ENCODE measurements at places on chromosomes 6 and 20. TPM values are rescaled to one million over a fixed set of nuclear protein-coding genes. Genes with fewer than 3 reads are reported as not detected.
A peak's percentile ranks its signal among the peaks of the same experiment; 100 is the strongest.

Gene TRIM15
- 6.9 TPM for total RNA-seq

Gene SNRNP48
- total RNA-seq, result 29.1 TPM

Gene OTOR
- not detected for total RNA-seq

Gene PRELID3B
- total RNA-seq, result 171 TPM

Gene CPNE5
- total RNA-seq, result not detected

Gene ULBP1
- 5.4 TPM for total RNA-seq

Gene CDH26
- 1.5 TPM for total RNA-seq

Gene AGER
- 10.3 TPM for total RNA-seq

Gene NTSR1
- 0.14 TPM for total RNA-seq

Gene RAET1L
- not detected for total RNA-seq

Gene PDE7B
- total RNA-seq, result not detected

Gene MAP3K4
- total RNA-seq, result 34.3 TPM

Gene FGD2
- not detected for total RNA-seq

Gene QRSL1
- total RNA-seq, result 19.5 TPM

Gene PRSS35
- 72.0 TPM for total RNA-seq

Gene COL20A1
- 0.32 TPM for total RNA-seq

- no peak for DNase-seq
Observed at GRCh38 chr6:96171112-96171511, 155.3 kb downstream of the FUT9 start.

DNA sequence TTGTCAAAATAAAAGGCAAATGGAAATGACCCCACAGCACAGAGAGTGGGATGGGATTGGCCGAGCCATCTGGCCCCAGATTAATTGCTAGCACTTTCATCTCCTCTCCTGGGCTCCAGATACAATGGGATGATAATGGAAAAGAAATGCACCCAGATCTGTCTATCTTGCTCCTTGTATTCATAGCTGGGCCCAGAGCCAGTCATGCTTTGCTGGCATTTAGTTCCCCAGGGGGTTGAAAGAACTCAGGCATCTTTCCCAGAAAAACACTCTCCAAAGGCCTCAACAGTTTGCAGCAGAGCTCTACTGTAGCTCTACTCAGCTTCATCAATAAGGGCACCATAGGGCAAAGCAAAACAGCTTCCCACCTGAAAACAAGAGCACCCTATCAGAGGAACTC lies 116.0 kb upstream of the FOXA2 start:
- DNase-seq, result no peak

- peak; percentile 35 for DNase-seq
Observed at GRCh38 chr6:13486679-13487121, 700 bp downstream of the GFOD1 start.

GRCh38 chr6:366389-367297 lies 24.9 kb upstream of the IRF4 start:
- no peak for DNase-seq

GRCh38 chr20:14957402-14957801 lies 620.0 kb upstream of the FLRT3 start:
- no peak for DNase-seq

DNA sequence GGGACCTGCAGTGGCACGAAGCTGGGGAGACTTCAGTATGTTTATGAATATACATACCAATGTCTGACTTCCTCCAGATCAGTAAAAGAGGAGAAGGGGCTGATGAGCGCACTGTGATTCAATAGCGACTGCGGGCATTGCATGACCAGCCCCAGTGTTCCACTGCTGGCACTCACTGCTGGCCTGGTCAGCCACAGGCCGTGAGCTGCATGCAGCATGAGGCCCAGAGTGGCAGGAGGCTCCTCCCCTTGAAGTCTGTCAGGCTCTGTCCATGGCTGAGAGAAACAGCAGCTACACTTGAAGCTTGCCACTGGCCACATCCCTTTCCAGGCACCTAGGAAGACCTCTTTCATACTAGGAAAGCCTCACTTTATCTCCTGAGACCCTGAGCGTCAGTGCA lies 265.9 kb upstream of the CDYL start:
- no peak for DNase-seq

DNA sequence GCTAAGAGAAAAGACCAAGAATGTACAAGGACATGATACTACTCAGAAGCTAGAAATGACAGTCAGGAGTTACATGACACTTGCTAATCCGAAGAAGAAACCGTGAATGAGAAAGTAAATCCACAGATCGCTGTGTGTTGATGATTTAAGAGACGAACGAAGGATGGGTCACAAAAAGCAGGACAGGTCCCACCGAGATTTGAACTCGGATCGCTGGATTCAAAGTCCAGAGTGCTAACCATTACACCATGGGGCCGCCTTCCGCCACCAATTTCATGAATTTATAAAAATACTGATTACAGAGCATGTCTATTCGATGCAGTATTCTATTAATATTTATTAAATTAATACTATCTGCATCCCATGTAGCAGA lies 54.0 kb upstream of the BTN3A2 start:
- no peak for DNase-seq

DNA sequence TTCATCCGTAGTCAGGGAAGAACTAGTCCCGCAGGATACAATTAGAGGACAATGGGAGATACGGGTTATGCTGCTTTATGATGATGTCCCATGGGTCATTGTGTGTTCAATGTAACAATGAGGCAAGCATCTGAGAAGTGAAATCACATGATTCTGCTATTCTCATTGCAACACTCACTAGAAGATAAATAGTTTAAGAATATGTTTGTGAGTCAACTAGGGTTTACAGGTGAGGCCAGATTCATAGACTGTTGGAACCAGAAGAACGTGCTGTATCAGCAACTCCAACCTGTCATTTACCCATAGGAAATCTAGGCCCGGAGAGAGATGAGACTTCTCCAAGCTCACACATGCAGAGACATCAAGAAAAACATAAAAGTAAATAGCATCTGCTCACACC lies 80.8 kb downstream of the SCML4 start:
- DNase-seq, result no peak

DNA sequence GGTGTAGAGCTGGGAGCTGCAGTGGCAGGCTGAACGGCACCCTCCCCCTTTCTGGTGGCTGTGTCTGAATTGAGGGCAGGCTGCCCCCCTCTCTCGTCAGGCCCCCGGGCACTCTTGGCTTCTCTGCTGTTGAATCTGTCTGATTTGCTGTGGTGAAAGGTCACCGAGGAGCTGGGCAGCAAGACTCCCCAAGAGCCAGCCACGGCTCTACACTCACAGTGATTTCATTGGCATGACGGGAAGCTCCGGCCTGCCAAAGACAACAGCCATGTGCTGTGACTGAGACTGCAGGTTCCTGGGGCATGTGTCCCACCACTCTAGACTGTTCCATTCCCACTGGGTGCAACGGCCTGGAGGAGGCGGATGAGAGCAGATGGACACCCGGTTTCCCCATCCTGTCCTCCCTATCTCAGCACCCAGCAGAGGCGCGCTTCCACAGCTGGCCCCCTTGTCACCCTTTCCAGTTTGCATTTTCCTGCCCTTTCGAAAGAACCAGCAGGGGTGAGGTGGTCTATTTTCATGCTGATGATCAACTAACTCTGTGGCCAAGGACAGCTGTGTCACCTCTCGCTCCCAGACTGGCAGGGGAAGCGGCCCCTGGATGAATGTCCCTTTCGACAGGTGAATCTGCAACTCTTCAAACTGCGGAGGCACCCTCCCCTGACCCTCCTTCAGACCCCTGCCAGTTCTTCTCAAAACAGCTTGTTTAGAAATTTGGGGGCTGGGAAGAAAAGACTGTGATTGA lies 2.2 kb downstream of the APCDD1L start:
- no peak for DNase-seq

- DNase-seq, result no peak
Observed at GRCh38 chr6:19413323-19413722, 423.8 kb upstream of the ID4 start.

- DNase-seq, result no peak
Observed at GRCh38 chr6:127147534-127147933, 29.1 kb downstream of the RSPO3 start.

DNA sequence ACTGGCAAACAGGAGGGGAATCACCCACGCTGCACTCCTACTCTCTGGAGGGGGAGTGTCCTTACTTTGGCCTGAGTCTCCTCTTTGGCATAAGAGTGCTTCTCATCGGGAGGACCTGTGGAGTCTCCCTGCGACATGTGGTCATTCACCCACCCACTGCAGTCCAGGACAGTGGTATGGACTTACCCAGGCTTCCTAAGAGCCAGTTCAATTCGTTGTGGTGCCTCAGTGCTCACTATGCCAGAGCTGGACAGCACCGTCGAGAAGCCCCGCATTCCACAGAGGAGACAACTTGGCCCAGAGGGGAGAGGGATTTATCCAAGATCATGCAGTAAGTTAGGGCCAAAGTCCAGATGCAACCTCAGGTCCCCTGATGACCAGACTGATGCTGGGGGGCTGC lies 86.2 kb upstream of the CCDC167 start:
- no peak for DNase-seq

DNA sequence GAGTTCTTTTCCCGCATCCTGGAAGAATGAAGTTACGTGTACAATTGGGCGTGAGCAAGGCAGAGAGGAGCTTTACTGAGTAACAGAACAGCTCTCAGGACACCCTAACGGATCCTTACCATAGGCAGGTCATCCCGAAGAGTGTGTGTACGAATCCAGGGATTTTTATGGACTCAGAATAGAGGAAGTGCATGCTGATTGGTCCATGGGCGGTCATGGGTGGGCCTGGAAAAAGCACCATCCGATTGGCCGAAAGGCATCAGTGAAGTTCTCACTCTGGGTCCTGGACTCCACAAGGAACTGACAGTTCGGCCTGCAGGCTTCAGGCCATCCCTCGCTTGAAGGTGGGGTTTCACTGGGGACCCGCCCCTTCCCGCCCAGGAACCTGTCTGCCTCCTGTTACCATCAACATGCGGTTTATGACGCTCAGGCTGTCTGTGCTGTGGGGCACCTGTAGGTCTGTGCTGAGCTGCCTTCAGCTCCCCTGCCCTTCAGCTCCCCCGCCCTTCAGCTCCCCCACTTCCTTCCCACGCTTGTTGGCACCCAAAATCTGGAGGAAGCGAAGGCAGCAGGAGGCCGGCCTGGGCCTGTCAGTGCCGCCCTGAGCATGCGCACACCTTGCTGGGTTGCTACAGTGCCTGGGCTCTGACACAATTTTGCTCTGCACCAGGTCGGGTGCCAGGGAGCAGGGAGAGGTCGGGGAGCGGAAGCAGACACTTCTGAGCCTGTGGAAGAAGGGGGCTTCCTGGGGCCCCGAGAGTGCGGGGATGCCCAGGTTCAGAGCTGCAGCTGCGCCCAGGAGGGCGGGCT lies 57.9 kb upstream of the MANEA start:
- DNase-seq, result no peak

- no peak for DNase-seq
Observed at GRCh38 chr6:36886950-36887618, 1.3 kb downstream of the C6orf89 start.

DNA sequence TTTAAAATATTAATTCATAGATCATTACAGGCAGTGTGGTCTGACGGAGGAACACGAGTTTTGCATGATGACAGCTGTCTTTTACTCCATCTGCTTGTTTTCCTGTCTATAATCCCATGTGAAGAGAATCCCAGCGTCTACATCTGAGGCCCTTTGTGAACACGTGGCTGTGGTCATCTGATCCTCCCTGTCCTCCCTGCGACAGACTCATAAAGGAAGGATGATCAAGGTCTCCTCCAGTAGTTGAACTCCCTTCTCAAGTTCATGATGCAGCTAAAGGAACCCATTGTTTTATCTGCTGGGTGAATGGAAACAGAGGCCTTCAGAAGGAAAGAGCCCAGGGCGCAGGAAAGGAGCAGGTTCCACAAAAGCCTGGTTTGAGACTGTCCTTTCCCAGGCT lies 435.8 kb upstream of the JARID2 start:
- DNase-seq, result no peak

GRCh38 chr6:130206479-130206878 lies 16.3 kb downstream of the SAMD3 start:
- no peak for DNase-seq

GRCh38 chr6:131640100-131640499 lies 3.0 kb downstream of the ENPP3 start:
- no peak for DNase-seq

GRCh38 chr6:40705354-40705753 lies 118.2 kb upstream of the LRFN2 start:
- no peak for DNase-seq

- DNase-seq, result no peak
Observed at GRCh38 chr20:58179432-58180099, 48.9 kb downstream of the ANKRD60 start.

GRCh38 chr20:38179846-38180245 lies 14.8 kb upstream of the TGM2 start:
- DNase-seq, result no peak

GRCh38 chr6:138957903-138958302 lies 30.1 kb downstream of the REPS1 start:
- DNase-seq, result no peak

- DNase-seq, result no peak
Observed at GRCh38 chr20:24423390-24424313, 45.8 kb upstream of the SYNDIG1 start.

GRCh38 chr20:12014736-12015135 lies 97.0 kb downstream of the BTBD3 start:
- no peak for DNase-seq

- no peak for DNase-seq
Observed at GRCh38 chr20:18252597-18253451, 35.5 kb upstream of the ZNF133 start.

DNA sequence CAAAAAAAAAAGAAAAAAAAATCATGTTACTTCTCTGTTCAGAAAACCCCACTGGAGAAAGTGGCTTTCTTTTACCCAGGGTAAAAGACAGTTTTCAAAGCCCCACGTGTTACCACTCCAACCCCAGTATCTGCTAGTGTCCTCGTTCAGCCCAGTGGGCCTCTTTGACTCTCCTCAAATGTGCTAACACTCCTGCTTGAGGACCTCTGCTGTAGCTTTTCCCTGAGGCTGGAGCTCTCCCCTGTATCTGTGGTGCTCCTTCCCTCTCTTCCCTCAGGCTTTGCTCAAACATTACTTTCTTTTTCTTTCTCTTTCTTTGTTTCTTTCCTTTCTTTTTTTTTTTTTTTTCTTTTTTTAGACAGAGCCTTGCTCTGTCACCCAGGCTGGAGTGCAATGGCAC lies 15.3 kb downstream of the SEC23B start:
- DNase-seq, result no peak

GRCh38 chr6:1657771-1658165 lies 48.1 kb downstream of the FOXC1 start:
- no peak for DNase-seq

GRCh38 chr6:157669747-157670216 lies 153.3 kb upstream of the SNX9 start:
- DNase-seq, result no peak

All from Caco-2 (cell line).